ENCODE measurements at places on chromosomes 1 and 21. TPM values are rescaled to one million over a fixed set of nuclear protein-coding genes. Genes with fewer than 3 reads are reported as not detected.

Gene DTL
- 1.8 TPM for total RNA-seq

Gene CHAF1B
- 0.89 TPM for total RNA-seq

Gene SPATA46
- not detected for total RNA-seq

Gene LENEP
- total RNA-seq: not detected

Gene JAM2
- 1.9 TPM for total RNA-seq

Gene EDN2
- not detected for total RNA-seq

Gene HMGCS2
- not detected for total RNA-seq

Gene IGFN1
- under 0.01 TPM for total RNA-seq

Gene SPRR5
- not detected for total RNA-seq

Gene NECTIN4
- 1.8 TPM for total RNA-seq

Gene LIN28A
- not detected for total RNA-seq

Gene INSRR
- not detected for total RNA-seq

Gene FNDC7
- 0.14 TPM for total RNA-seq

Gene GPR3
- 0.89 TPM for total RNA-seq

Gene TMEM52
- 0.32 TPM for total RNA-seq
